ENCODE measurements at places on chromosomes 4 and X.

GRCh38 chr4:32525420-32525819, 1805.3 kb downstream of the PCDH7 start:
- DNase-seq = no peak

- DNase-seq = no peak
Observed at GRCh38 chr4:101706535-101707057, 83.9 kb upstream of the BANK1 start.

DNA sequence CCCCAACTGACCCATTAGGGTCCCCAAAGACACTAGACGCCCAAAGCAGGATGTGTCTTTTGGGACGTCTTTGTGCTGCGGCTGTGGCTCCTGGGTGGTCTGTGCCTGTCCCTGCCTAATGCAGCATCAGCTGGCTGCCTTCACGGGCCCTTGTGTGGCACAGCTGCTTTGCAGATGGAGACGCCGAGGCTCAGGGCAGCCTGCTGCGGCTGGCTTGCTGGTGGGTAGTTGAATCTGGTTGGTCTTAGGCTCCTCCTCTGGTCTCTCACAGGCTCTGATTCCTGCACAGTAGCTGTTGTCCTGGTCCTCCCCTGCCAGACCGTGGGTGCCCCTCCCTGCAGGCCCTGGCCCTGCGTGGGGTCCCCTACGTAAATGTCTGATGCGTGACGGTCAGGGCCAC, 8.1 kb downstream of the CPZ start:
- no peak for DNase-seq

GRCh38 chrX:112368371-112368770, 285.8 kb upstream of the TRPC5 start:
- DNase-seq = no peak

DNA sequence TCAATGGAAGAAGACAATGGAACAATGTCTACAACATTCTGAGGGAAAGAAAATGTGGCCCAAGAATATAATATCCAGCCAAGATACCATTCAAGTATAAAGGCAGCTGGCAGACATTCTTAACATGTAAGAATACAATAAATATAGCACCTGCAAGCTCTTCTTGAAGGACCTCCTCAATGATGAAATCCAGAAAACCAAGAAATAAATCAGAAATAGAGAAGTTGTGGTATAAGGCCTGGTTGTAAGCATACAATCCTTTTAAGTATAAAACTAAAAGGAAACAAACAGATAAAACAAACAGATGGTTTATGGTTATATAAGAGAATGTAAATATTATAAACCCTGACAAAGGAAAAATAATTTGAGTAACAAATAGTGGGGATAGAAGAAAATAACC, 33.4 kb downstream of the SYTL4 start:
- no peak for DNase-seq

DNA sequence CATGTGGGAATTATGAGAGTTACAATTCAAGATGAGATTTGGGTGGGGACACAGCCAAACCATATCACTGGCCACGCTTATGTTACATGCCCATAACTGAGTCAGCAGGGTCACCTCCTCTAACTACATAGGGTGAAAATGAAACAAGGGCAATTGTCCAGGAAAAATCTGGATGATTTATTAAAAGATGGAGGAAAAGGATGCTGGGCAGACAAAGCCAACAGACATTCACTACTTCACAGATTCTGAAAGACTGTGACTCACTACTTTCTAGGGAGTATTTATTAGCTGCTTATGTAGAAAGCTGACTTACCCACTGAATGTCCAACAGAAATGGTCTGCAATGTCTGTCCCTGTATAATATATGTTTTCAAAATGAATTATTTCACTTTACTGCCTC, 72.4 kb downstream of the APBB2 start:
- DNase-seq = no peak

- DNase-seq = no peak
Observed at GRCh38 chrX:70979136-70979762, 48.4 kb upstream of the SLC7A3 start.

- peak; percentile 51 for DNase-seq
Observed at GRCh38 chrX:100768679-100769338, 36.9 kb upstream of the SYTL4 start.

- DNase-seq = no peak
Observed at GRCh38 chr4:6324999-6325787, 55.5 kb downstream of the WFS1 start.

Measured in GM20000 (cell line).